ENCODE measurements at places on chromosomes 2 and 18. TPM values are rescaled to one million over a fixed set of nuclear protein-coding genes. Genes with fewer than 3 reads are reported as not detected.

The RASGRP3 gene
- total RNA-seq: 14.7 TPM

DNA sequence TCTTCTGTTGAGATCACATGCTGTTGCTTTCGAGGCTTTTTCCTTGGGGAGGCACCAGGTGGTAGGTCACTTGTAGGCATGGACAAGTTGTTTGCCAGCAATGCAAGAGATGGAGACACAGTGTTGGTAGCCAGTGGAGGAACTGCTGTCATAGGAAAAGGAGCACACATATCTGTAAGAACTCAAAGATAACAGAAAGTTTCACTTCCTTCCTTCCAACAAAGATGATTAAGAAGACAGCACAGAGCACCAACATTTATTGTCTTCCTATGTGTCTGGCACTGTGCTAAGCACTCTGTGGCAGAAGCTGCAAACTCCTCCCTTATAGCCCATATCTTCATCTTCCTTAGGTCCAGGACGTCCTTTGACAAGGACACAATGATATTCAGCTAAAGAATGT is 64.5 kb upstream of the AMMECR1L start:
- no peak for DNase-seq
- no peak overlapping the region for H3K4me3 ChIP-seq
- H3K27ac ChIP-seq: no peak overlapping the region
- H3K27me3 ChIP-seq: no peaks in the 10 kb centered on the region
- peaks cover 26% of the 10 kb centered on the region for H3K36me3 ChIP-seq

- H3K4me1 ChIP-seq: peaks cover 4% of the 10 kb centered on the region
- H3K36me3 ChIP-seq: no peaks in the 10 kb centered on the region
- no peak for DNase-seq
- no peak overlapping the region for H3K4me3 ChIP-seq
- no peak overlapping the region for H3K27ac ChIP-seq
Measured at GRCh38 chr2:235232449-235233433, 261.1 kb upstream of the AGAP1 start.

GRCh38 chr2:133732982-133733900 is 165.0 kb upstream of the NCKAP5 start:
- no peak for DNase-seq
- no peaks in the 10 kb centered on the region for H3K36me3 ChIP-seq
- H3K4me3 ChIP-seq: no peak overlapping the region
- no peak overlapping the region for H3K27ac ChIP-seq
- H3K27me3 ChIP-seq: no peaks in the 10 kb centered on the region

DNA sequence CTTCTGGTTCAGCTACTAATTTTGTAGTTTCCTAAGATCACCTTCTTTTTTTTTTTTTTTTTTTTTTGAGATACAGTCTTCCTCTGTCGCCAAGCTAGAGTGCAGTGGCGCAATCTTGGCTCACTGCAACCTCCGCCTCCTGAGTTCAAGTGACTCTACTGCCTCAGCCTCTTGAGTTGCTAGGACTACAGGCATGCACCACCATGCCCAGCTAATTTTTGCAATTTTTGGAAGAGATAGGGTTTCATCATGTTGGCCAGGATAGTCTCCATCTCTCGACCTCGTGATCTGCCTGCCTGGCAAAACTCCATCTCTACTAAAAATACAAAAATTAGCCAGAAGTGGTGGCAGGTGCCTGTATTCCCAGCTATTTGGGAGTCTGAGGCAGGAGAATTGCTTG is 301.5 kb upstream of the TFPI start:
- H3K36me3 ChIP-seq: no peaks in the 10 kb centered on the region
- DNase-seq: peak; percentile 10
- H3K4me1 ChIP-seq: peaks cover 42% of the 10 kb centered on the region
- H3K27ac ChIP-seq: no peak overlapping the region
- H3K27me3 ChIP-seq: no peaks in the 10 kb centered on the region
- H3K4me3 ChIP-seq: no peak overlapping the region

The ESPNL gene
- 3.0 TPM for total RNA-seq

The EGR4 gene
- not detected for total RNA-seq

DNA sequence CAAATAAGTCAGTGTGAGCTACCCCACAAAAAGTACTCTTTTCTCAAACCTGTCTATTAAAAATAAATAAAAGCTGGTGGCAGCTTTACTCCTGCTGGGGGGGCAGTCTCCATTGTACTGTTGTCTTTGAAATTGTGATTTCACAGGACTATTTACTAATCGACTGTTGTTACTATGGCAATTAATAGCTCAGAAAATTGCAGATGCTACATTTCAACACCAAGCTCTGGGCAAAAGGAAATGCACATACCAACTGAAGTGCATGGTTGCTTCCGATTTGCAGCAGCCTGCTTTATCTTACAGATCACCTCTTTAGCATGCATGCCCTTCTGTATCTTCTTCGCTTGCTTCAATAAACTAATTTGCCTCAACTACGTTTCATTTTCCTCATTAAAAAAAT is 117.6 kb upstream of the DAPL1 start:
- H3K27me3 ChIP-seq: no peaks in the 10 kb centered on the region
- H3K4me1 ChIP-seq: no peaks in the 10 kb centered on the region
- H3K36me3 ChIP-seq: peaks cover 40% of the 10 kb centered on the region
- no peak overlapping the region for H3K27ac ChIP-seq

DNA sequence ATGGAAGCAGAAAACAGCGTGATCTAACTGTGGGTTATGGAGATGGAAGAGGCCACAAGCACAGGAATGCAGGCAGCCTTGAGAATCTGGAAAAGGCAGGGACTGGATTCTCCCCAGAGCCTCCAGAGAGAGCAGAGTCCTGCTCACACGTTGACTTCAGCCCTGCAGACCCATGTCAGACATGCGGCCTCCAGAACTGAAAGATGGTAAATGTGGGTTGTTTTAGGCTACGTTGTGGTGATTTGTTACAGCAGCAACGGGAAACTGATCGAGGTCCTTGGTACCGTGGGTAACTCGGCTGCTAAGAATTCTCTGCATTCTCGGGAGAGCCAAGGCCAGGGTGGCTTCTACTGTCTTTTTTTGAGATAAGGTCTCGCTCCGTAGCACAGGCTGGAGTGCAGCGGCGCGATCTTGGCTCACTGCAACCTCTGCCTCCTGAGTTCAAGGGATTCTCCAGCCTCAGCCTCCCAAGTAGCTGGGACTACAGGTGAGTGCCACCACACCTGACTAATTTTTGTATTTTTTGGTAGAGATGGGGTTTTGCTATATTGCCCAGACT is 97.1 kb downstream of the ACKR3 start:
- peaks cover 6% of the 10 kb centered on the region for H3K4me1 ChIP-seq
- H3K27me3 ChIP-seq: no peaks in the 10 kb centered on the region
- H3K4me3 ChIP-seq: no peak overlapping the region
- no peaks in the 10 kb centered on the region for H3K36me3 ChIP-seq
- no peak overlapping the region for H3K27ac ChIP-seq

GRCh38 chr18:70368903-70369302 is 80.1 kb downstream of the SOCS6 start:
- no peak overlapping the region for H3K4me3 ChIP-seq
- no peak for DNase-seq
- no peaks in the 10 kb centered on the region for H3K27me3 ChIP-seq
- H3K4me1 ChIP-seq: no peaks in the 10 kb centered on the region
- no peaks in the 10 kb centered on the region for H3K36me3 ChIP-seq
- no peak overlapping the region for H3K27ac ChIP-seq

DNA sequence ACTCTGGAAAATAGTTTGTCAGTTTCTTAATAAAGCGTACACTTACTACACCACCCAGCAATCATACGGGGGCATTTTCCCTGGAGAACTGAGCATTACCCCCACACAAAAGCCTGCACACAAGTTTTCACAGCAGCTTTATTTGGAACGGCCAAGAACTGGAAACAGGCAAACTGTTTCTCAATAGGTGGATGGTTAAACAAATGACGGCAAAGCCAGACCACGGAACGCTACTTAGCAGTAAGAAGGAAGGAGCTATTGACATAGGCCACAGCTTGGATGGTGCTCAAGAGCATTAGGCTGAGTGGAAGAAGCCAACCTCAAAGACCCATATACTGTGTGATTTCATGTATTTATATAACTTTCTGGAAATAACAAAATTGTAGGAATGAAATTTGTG is 9.0 kb downstream of the MALL start:
- no peak overlapping the region for H3K4me3 ChIP-seq
- peaks cover 8% of the 10 kb centered on the region for H3K4me1 ChIP-seq

- H3K4me3 ChIP-seq: no peak overlapping the region
- H3K27ac ChIP-seq: no peak overlapping the region
- DNase-seq: no peak
- no peaks in the 10 kb centered on the region for H3K4me1 ChIP-seq
- no peaks in the 10 kb centered on the region for H3K27me3 ChIP-seq
Measured at GRCh38 chr2:18396329-18397010, 164.0 kb downstream of the RDH14 start.

DNA sequence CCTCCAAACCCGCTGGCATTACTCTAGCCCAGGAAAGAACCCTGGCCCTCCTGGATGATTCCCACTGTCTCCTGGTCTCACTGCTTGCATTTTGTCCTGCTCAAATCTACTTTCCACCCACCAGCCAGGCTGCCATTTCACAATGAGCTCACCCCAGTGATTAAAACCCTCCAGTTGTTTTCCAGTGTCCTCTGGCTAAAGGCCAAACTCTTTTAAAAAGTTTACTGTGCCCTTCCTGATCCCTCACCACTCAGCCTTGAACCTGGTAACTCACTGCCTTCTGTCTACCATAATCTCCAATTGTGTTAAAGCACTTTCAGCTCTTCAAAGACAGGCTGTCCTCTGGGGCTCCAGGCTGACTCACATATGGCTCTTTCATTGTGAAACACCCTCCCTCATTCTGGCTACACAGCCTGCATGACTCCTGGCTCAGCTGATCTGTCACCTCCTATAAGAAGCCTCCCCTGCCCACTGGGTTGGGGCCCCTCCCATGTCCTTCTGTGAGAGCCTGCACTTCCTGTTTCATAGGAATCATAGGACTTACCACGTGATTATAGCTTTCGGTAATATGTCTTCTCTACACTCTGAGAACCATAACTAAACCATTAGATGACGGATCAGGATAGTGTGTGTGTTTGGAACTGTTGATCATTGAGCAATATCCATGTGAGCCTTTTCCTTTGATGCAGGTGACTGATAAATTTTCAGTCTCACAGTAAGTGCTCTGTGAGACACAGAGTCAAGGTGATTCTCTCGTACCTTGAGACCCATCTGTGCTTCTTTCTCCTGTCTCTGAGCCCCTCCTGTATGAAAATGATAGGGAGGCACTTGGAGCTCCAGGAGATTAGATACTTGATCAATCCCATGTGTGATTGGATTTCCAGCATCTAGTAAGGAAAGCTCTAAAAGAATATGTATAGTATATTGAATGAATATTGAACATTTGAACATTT is 590.8 kb upstream of the ID2 start:
- peak; percentile 42 for DNase-seq
- H3K36me3 ChIP-seq: no peaks in the 10 kb centered on the region
- H3K4me3 ChIP-seq: no peak overlapping the region

The CNDP1 gene
- not detected for total RNA-seq

DNA sequence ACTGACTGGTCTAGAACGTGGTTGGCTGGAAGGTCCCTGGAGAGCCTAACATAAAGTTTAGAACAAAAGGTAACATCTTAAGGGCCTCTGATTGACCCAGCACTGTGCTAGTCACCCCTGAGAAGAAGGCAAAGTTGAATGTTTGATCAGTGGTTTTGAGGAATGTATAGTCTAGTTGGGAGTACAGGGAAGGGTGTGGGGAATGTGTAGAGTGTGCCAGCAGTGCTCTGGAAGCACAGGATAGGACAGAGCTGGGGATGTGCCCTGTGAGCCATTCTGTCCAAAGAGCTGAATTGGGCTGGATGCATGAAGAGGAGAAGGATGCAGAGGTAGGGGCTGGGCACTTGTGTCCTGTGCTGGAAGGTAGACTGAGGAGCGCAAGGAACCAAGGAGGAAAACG is 41.0 kb upstream of the DOCK10 start:
- no peaks in the 10 kb centered on the region for H3K4me1 ChIP-seq
- no peak overlapping the region for H3K4me3 ChIP-seq
- H3K36me3 ChIP-seq: no peaks in the 10 kb centered on the region
- H3K27ac ChIP-seq: no peak overlapping the region

The COLEC11 gene
- total RNA-seq: 2.0 TPM

DNA sequence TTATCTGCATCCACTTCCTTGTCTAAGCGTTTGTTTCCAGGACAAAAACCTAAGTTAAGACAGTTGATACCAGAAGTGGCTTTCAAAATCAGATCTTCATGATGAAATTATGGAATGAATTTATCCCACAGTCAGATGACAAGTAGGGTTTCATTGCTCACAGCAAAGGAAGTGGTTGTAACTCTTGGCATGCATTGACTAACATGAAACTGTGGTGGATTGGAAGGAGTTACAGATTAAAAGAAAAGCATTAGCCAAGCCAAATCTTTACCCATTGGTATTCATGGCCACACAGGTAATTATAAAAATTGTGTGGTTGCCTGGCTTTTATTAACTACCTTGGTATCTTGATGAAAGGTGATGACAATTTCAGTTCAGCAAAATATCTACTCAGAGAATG is 438.0 kb upstream of the NXPH2 start:
- no peaks in the 10 kb centered on the region for H3K27me3 ChIP-seq
- no peaks in the 10 kb centered on the region for H3K4me1 ChIP-seq
- no peak overlapping the region for H3K27ac ChIP-seq
- DNase-seq: no peak
- H3K36me3 ChIP-seq: no peaks in the 10 kb centered on the region

The IL36RN gene
- 0.09 TPM for total RNA-seq

GRCh38 chr18:61729322-61729721 is 163.5 kb downstream of the RNF152 start:
- DNase-seq: peak; percentile 43
- H3K27me3 ChIP-seq: no peaks in the 10 kb centered on the region
- no peaks in the 10 kb centered on the region for H3K36me3 ChIP-seq
- H3K4me1 ChIP-seq: peaks cover 3% of the 10 kb centered on the region
- H3K4me3 ChIP-seq: no peak overlapping the region

DNA sequence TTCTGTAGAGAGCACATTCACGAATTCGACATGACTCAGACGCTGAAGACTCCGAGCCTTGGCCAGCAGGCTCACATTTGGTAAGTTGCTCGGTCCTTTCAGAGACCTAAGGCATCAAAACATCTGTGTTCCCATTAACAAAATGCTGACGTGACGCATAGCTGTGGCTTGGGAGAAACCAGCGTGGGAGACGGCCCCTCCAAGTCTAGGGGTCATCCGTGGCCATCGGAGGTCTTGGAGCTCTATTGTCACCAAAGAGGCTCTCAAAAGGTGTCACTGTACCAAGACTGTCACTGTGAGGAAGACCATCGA is 14.9 kb downstream of the FBLN7 start:
- DNase-seq: no peak
- no peaks in the 10 kb centered on the region for H3K27me3 ChIP-seq
- no peak overlapping the region for H3K4me3 ChIP-seq
- H3K27ac ChIP-seq: no peak overlapping the region
- no peaks in the 10 kb centered on the region for H3K36me3 ChIP-seq
- H3K4me1 ChIP-seq: peaks cover 8% of the 10 kb centered on the region
